ENCODE measurements at places on chromosomes 5 and 9.
A peak's percentile ranks its signal among the peaks of the same experiment; 100 is the strongest.

DNA sequence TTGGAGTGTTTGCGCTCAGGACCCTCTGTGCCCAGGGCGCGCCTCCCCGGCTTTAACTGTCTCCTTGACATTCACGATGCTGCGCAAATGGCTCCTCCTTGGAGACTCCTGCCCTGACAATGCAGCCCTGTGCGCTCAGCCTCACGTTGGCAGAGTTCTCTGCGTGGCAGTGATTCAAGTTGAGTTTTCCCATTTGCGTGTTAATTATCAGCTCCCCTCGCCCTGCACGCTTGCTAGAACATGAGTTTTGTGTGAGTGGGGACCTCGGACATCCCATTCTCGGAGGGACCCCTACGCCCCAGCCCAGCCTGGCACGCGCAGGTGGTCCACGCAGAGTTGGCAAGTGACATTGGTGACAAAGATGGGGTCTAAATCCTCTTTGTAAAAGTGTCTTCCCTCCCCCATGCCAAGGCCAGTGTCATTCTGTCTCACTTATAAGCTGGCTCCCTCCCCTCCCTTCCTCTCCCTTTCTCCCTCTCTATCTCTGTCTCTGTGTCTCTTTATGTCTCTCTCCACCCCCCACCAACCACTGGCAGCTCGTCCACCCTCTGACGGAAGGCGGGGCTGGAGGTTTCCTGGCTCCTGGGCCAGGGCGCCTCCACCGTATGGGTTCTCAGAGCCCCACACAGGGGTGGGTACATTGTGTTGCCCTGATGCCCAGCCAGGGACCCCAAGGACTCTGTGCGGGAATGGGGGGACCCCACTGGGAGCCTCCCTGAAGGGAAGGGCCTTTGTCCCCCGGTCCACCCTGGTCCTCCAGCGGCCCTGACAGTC is 169.3 kb downstream of the OLFM1 start:
- DNase-seq: no peak

- DNase-seq: no peak
Measured at GRCh38 chr5:136740228-136740627, 374.9 kb upstream of the TRPC7 start.

DNA sequence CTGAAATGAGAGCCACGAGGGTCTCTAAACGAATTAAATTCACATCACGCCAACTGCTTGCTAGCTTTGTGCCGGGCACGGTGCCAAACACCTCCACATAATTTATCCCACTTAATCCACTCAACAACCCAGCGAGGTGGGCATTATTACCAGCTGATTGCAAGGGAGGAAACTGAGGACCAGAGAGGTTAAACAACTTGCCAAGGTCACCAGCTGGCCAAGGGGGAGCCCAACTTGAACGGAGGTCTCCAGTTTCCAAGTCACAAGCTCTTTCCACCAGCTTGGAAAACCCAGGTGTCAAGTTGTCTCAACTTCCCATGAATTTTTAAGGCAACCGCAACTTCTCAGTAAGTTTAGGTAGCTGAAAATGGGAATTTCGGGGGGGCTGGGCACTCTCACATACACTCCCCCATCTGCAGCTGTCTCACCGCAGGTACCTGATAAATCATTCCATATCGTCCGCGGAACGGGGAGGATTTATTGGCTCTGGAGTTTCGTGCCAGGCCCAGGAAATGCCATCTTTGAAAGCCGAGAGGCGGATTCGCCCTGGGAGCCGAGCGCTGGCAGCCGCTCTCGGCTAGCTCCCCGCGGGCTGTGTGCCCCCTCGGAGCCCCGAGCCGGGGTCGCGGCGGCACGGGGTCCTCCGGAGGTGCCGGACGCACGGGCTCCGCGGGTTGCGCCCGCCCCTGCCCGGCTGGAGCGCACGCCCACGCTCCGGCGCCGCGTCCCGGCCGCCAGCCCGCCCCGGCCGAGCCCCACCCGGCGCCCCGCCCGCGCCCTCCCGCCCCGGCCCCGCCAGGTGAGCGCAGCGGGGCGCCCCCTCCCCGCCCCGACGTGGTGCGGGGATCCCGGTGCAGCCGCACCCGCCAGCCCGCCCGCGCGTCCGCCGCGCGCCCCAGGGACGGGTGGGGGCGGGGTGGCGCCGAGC is 617 bp downstream of the PTPN3 start:
- no peak for DNase-seq

- DNase-seq: no peak
Measured at GRCh38 chr5:108581026-108581425, 166.7 kb upstream of the FER start.

GRCh38 chr5:35853631-35854030 is 3.1 kb upstream of the IL7R start:
- DNase-seq: no peak

DNA sequence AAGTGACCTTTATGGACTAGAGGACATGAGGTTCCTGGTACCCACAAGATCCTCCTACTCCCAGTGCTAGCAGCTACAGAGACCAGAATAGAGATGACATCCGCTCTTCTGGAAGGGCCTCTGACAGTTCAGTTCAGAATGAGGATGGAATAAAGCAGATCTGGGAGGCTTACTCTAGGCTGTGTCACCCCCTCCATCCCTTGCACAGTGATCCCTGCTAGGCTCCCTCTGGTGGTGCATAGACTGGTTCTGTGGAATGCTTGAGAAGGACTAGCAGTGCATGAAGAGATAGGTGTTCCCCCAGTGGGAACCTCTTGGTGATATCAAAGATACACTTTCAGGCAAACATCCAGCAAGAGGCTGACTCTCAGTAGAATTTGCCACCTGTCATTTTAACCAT is 83.0 kb downstream of the NPR3 start:
- DNase-seq: no peak

DNA sequence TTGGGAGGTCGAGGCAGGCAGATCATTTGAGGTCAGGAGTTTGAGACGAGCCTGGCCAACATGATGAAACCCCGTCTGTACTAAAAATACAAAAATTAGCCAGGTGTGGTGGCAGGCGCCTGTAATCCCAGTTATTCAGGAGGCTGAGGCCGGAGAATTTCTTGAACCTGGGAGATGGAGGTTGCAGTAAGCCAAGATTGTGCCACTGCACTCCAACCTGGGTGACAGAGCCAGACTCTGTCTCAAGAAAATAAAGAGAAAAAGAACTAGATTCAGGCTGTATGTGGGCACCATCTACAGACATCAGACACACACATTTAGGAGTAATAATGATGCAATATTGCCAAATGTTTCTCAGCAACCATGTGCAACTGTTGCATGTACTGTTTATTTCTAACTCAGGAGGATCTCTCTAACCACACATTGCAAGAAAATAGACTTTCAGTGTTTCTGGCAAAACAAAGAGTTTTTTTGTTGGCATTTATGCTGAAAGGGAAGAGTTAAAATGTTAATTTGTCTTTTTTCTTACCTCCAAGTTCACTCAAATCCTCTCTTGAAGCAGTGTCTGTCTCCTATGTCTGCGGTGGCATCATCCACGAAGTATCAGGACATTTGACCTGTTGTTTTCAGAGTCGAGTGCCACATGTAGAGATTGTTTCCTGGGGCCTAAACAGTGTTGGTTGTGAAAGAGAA is 5.1 kb upstream of the ORM1 start:
- DNase-seq: peak; percentile 65

DNA sequence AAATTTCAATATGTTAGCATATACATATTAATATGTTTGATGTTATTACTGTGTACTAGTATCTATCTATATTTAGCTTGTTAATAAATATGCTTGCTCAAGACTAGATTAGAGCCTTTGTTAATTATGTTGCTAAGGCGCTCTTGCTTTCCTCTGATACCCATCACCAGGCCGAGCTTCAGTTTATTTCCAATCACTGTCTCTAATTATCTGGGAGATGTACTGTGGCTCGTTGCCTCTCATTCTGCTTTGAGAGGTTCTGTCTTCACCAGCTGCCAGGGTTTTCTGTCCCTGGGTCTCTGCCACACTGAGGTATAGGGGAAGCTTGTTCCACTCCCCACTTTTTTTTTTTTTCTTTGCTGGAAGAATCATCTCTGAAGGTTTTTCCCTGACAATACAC is 21.0 kb upstream of the TAF11L2 start:
- DNase-seq: no peak

DNA sequence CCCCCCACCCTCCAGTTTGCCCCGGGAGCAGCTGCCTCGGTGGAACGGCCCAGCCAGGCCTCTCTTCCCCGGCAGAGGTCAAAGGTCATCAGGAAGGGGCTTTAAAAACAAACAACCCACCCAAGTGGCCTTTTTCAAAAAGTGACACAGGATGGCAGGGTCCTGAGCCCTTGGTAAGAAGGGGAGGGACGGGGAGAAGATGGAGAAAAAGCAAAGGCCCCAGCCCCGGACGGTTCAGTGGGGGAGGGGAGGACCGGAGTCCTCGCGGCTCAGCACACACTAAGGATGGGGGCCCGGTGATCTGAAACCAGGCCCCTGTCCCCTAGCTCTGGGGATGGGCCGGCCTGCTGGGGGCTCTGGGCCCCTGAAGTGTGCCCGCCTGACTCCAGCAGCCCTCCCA is 1.1 kb downstream of the PRRX2 start:
- DNase-seq: no peak

GRCh38 chr5:150443242-150444075 is 6.1 kb downstream of the RPS14 start:
- DNase-seq: peak; percentile 31

GRCh38 chr5:146047396-146047795 is 58.0 kb downstream of the PLAC8L1 start:
- no peak for DNase-seq

DNA sequence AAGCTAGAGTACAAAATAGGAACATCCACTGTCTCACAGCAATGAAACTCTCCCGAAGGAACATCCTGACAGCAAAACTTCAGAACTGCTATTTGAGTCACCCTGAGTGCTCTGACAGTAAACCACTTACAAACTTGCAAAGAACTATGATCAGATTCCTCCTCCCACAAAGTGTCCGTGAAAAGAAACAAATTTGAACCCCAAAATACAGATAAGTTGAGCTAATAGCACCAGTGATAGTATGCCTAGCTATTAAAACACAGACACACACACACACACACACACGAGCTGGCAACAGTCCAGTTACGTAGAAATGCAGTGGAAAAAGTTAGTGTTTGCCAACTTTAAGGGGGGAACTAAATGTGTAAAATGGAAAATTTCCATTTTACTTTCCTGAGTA is 3.1 kb upstream of the GLIS3 start:
- no peak for DNase-seq

GRCh38 chr5:176731506-176732160 is 78.7 kb upstream of the UNC5A start:
- no peak for DNase-seq

GRCh38 chr5:136249678-136250266 is 56.8 kb upstream of the SMIM32 start:
- DNase-seq: peak; percentile 37

DNA sequence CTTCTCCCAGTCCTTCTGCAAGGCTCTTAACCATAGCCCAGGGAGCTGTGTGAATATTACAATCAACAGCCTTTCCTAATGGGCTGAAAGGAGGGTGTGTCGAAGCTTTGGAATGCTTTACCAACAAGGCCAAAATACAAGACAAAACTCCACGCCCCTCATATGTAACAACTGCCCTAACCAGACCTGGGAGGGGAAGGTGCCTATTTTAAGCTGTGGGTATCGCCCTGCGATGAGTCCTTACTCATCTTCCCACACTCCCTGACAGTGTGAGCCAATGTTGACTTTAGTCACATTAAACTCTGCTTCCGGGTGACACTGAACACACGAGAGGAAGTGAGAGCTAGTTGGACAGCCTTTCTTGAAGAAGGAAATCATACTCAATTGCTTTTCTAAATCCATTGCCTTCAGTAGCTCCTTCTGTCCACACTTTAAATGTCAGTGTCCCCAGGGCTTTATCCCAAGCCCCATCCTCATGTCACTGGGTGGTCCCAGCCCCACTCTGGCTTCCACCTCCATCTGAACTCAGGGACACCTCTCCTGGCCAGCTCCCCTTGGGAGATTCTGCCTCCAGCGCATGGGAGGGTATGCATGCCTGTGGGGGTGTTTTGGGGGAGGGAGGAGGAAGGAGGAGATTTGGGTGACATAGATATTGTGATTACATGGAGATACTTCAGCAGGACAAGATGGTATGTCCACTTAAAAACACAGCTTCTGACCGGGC is 6.5 kb upstream of the TBC1D9B start:
- DNase-seq: no peak

DNA sequence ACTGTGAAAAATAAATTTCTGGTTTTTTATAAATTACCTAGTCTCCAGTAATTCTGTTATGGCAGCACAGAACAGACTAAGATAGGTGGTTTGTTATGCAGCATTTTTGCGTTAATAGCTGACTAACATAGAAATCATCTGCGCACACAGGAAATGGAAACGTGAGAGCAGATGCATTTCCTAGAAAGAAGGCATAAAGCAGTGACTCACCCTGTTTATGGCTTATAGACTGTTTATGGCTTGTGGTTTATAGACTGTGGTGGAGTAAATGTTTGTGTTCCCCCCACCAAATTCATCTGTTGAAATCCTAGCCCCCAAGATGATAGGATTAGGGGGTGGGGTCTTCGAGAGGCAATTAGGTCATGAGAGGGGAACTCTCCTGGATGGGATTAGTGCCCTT is 18.3 kb upstream of the OSMR start:
- DNase-seq: no peak

GRCh38 chr5:56405116-56405908 is 172.2 kb upstream of the ANKRD55 start:
- DNase-seq: no peak

- no peak for DNase-seq
Measured at GRCh38 chr5:127299678-127300077, 9.1 kb downstream of the MEGF10 start.

DNA sequence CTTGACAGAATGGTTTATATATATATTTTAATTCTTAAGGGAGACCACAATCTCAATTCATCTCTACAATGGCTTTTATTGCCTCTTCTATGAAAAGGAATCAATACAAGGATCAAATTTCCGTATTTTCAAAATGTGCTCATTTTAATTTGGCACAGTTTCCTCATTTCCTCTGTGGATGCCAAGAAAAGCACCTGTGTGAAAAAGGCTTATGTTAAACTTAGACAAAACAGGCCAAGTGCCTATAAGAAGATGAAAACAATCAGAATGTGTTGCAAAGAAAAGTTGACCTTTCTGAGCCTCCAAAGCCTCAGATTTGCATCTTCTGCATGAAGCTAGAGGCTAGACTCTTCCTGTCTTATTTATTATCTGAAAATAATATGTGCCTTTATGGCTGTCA is 173.7 kb upstream of the SLC12A2 start:
- DNase-seq: no peak

DNA sequence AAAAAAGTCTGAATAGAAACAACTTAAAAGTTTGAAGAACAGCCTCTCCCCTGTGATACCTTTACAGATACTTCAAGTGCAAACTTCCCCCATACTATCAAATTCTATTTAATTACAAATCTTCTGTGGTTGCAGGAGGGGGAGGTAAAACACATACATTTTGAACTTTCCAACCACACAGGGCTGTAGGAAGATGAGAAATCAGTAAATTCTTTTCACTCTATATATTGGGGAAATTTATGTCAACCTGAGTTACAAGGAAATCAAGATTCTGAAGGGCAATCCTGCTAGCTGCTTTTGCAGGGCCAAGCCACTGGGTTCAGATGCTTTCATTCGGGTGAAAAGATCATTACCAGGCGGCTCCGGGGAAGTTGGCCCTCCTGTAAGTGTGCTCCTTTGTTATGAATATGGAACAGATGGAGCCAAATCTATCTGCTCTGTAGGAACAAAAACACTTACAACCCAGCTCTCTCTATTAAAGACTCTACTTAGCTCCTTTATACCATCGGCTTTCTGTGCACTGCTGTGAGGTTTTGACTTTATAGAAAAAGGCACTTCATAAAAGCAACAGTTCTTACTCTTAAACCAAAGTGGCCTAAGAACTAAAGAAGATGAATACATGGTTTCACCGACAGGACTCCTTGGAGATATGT is 269.1 kb downstream of the EFNA5 start:
- DNase-seq: no peak

- DNase-seq: no peak
Measured at GRCh38 chr5:163917747-163918146, 412.3 kb downstream of the MAT2B start.

- DNase-seq: no peak
Measured at GRCh38 chr9:89480825-89481537, 16.9 kb downstream of the SEMA4D start.

All from NAMALWA (cell line).